ENCODE measurements at places on chromosomes 13 and 19. TPM values are rescaled to one million over a fixed set of nuclear protein-coding genes. Genes with fewer than 3 reads are reported as not detected.

The TTC9B gene
- not detected for total RNA-seq

The ZNF850 gene
- total RNA-seq = 1.2 TPM

The SLITRK6 gene
- total RNA-seq = 1.5 TPM

The LEUTX gene
- not detected for total RNA-seq

The ZNF112 gene
- total RNA-seq = 6.7 TPM

The CD37 gene
- not detected for total RNA-seq

The C1QTNF9 gene
- total RNA-seq = not detected

The OR10H1 gene
- total RNA-seq = not detected

The ZNF154 gene
- total RNA-seq = 4.4 TPM

The RUVBL2 gene
- 247 TPM for total RNA-seq

The MBD3L2 gene
- total RNA-seq = not detected

The GMIP gene
- total RNA-seq = 4.7 TPM

The LILRA1 gene
- not detected for total RNA-seq

The DAND5 gene
- not detected for total RNA-seq

The FGF21 gene
- total RNA-seq = not detected

The CBARP gene
- 1.1 TPM for total RNA-seq

The ZNF682 gene
- total RNA-seq = 1.8 TPM

The ATP1A3 gene
- total RNA-seq = not detected

The IL11 gene
- 0.23 TPM for total RNA-seq

The CEACAM3 gene
- total RNA-seq = not detected

The TYROBP gene
- not detected for total RNA-seq

The S1PR5 gene
- total RNA-seq = 2.3 TPM

The FOXO1 gene
- total RNA-seq = 1.9 TPM

The LNX2 gene
- 9.9 TPM for total RNA-seq

The FLT3LG gene
- total RNA-seq = 1.9 TPM

The ODAD3 gene
- 0.94 TPM for total RNA-seq

Measured in smooth muscle cell of the coronary artery (primary cell).